ENCODE measurements at places on chromosomes 3 and 15.
A peak's percentile ranks its signal among the peaks of the same experiment; 100 is the strongest.

DNA sequence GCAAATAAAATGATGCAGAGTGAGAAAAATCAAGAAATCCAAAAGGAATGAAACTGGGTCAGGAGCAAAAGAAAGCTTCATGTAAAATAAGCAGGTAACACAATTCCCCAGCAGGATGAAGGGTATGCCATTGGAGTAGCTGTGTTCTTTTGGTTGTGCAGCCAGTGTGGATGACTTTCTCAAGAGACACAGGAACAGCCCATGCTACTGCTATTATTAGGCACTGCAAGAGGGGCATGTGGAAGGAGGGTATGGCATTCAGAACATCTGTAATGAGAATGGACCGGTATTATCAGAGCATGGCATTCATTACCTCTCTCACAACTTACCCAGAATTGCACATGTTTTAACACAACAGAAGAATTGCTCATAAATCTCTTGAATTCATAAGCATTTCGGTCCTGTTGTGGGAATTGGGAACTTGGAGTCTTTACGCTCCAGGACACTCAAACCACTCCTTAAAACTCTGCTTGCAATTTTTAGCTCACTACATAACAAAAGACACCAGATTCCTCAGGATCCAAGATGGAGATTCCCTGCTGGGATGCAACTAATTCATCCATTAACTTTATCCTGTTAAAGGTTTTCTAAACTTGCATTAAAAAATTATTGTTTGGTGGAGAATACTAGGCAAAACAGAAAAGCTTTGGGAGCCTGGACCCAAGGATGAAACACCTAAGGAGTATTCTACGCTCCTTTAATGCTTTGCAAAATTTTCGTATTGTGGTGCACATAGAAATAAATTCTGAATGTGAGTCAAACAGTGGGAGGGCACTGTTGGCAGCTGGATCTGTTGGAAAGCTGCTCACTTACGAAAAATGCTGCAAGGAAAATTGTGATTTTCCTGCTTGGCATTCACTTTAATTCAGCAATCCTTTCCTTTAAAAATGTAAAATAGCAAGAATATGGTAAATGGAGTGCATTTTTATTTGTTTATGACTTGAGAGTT is 34.6 kb upstream of the CDIN1 start:
- DNase-seq, result no peak

- peak; percentile 89 for DNase-seq
Observed at GRCh38 chr15:89132611-89133507, 44.6 kb downstream of the ABHD2 start.

- DNase-seq, result no peak
Observed at GRCh38 chr3:89042236-89042835, 65.1 kb upstream of the EPHA3 start.

GRCh38 chr3:170257145-170257544 is 34.9 kb downstream of the PRKCI start:
- DNase-seq, result no peak

- DNase-seq, result no peak
Observed at GRCh38 chr3:111820651-111821050, 38.4 kb upstream of the PHLDB2 start.

- no peak for DNase-seq
Observed at GRCh38 chr15:29888646-29889045, 66.4 kb upstream of the TJP1 start.

DNA sequence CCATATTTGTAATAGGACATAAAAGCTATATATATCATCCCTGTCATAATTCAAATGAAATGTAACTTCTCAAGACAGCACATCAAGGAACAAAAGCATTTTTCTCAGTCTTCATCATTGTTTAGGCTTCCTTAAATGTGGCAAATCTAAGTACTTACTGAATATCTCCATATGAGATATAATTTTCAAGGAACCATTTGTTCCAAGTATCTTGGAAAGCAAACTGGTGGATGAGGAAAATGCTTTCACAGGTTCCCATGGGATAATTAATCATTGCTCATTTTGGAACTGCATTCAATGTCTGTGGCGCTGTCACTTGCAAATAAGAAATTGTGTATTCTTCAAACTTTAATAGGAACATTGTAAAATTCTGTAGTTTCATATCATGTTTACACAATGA is 52.6 kb upstream of the ZNF385D start:
- DNase-seq, result no peak

DNA sequence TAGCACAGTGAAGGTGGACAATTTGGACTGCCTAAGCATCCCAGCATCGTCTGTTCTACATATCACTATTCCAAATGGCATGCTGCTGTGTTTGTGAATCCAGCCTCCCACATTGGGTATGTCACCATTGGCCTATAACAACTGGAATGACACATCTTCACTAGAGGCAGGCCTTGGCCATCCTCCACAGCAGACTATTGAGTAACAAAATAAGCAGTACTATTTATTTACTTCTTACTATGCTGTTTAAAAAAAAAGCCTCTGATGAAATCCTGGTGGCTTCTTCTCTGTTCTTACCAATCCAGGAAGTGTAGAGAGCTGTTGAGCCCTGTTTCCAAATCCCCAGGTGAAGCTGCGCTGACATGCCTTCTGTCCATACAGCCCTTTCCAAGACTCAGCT is 30.6 kb upstream of the CERS3 start:
- DNase-seq, result peak; percentile 82

GRCh38 chr3:156051651-156052050 is 68.7 kb upstream of the KCNAB1 start:
- DNase-seq, result no peak

DNA sequence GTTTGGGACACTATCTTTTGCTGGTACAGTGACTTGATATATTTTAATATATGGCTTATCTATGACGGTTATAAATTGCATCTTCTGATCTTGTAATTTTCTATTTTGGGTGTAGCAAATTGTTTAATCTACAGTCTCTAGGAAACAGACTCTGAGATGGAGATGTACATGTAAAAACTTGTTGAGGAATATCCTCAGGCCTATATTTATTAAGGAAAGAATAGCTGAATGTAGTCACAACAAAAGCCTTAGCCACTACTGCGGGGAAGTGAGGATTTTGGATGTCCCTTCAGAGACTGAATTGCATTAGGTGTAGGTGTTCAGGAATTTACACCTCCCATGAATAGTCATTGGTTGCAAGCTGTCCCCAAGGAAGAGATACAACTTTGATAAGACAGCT is 13.8 kb upstream of the OR5K3 start:
- no peak for DNase-seq

GRCh38 chr3:61903931-61904657 is 342.7 kb downstream of the PTPRG start:
- DNase-seq, result peak; percentile 2

DNA sequence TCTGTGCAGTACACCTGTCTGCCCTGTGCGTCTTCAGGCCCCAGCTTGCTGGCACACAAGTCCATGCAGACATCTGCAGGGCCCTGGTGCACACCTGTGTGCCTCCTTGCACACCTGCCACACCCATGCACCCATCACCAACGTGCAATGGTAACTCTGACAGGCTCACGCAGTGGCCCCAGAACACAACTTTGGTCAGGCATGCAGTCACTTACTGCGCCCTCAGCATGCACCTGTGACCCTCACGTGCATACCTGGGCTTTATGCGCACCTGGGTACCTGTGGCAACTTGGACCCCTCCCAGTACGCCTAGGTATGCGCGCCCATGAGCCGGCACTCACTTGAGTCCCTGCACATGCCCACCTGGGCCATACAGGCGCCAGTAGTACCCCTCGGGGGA is 1.7 kb downstream of the PLXND1 start:
- DNase-seq, result no peak

- no peak for DNase-seq
Observed at GRCh38 chr3:185351396-185351795, 11.5 kb upstream of the MAP3K13 start.

DNA sequence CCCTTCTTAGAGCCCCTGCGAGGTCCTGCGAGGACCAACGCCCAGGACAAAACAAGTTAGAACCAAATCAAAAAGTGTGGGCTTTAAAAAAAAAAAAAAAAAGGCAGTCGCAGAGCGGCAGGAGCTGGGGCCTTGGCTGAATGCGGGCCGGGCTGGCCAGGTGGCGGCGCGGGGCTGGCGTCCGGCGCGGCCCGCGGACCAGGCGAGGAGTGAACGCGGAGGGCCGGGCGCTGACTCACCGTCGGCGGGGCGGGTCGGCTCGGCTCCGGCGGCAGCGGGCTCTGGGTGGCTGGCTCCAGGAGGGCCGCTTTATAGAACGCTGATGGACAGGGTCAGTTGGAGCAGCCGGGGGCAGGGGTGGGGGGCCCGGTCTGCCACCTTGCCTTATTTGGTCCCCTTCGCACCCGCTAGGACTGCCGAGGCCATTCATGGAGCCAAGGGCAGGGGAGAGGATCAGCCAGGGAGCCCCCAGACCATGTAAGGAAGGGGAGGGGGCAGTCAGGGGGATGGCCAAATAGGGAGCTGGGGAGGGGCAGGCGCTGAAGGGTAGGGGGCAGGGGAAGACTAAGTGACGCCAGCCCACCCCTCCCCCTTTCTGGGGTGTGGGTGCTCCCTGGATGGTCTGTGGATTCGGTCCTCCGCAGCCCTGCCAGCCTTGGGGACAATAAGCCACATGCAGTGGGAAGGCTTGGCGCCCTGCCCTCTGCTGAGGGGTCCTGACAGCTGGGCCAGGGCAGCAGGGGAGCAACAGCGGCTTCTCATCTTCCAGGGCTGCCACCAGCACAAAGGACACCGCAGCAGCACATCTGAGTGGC is at the start of gene ACTC1:
TSS of gene ACTC1 (minus strand) at position 283 of the 815 bp plus-strand sequence. CDS start 741 bp downstream, outside the sequence.
- no peak for DNase-seq

- no peak for DNase-seq
Observed at GRCh38 chr15:92621972-92622533, 33.5 kb downstream of the FAM174B start.

- DNase-seq, result peak; percentile 38
Observed at GRCh38 chr3:12253516-12254343, 35.1 kb upstream of the PPARG start.

DNA sequence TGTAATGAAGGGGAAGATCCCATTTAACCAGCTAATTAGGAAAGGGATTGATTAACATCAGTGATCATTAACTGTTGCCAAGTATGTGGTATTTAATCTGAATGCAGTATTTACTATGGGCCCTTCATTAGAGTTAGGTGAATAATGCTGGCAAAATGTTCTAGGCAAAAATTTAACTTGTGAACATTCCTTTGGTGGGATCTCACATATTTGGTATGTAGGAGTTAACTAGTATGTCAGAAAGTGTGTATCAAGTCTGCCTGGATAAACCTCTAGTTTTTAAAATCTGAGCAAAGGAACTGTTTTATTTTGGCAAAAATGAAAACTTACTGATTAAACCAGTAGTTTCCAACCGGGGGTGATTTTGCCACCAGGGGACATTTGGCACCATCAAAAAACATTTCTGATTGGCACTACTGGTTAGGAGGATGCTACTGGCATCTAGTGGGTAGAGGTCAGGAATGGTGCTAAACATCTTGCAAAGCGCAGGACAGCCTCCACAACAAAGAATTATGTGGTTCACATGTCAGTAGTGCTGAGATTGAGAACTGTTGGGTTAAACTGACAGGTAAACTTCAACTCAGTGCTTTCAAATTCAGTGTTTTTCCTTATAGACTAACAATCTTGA is 22.5 kb downstream of the LRTM1 start:
- DNase-seq, result no peak

DNA sequence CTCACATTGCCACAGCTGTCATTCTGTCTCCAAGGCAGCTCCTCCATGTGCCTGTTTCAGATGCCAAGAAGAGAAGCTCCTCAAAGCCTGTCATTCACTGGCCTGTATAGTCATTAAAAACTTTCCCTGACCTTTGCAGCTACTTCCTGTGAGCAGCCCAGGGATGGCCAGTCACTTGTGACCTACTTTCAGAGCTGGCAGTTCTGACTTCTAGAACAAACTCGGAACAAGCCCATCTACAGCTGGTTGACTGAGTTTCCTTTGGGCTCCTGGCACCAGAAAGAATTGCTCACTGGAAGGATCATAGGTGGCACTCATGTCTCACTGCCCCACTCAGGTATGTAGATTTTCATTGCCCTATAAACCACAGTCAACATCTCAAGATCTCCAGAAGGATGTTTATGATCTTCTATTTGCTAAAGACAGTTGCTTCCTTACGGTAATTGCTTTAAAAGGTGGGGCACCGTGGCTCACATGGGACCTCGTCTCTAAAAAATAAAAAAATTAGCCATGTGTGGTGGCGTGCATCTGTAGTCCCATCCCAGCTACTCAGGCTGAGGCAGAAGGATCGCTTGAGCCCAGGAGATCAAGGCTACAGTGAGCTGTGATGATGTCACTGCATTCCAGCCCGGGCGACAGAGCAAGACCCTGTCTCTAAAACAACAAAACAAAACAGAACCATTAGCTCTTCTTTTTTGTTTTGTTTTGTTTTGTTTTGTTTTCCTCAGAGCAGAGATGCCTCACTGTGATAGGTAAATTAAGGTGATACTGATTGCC is 11.2 kb upstream of the ATP13A3 start:
- peak; percentile 81 for DNase-seq

DNA sequence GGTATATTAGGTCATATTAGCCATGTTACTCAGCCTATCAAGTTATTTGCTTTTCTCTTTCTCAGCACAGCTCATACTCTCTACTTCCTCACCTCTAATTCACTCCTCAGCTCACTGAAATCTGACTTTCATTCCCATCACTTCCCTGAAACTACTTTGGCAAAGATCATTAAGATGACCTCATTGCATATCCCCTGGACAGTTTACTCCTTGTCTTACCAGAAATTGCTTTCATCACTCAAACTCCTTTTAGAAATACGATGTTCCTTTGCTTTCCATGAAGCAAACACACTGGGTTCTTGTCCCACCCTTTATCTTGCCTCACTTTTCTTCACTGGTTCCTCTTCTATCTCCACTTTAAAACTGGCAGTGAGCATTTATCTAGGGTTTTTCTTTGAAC is 354.4 kb downstream of the TUSC7 start:
- DNase-seq, result peak; percentile 32

GRCh38 chr3:70000563-70001081 is 1.1 kb downstream of the SAMMSON start:
- DNase-seq, result no peak

DNA sequence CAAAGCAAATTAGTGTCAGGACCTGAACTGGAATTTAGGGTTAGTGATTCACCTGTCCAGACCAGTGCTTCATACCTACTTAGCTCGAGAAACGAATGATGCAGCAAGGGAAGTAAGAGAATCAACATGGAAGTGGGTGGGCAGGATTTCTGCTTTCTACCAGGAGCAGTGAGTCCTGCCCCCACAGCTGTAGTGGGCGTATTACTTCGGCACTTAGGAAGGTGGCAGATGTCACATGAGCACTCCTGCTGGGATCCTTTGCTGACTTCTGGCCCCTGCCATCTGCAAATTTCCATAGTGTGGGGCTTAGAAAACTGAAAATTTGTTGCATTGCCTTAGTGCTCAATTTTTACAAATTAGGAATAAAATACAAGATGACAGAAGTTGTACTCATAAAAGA is 31.2 kb downstream of the RYR3 start:
- peak; percentile 14 for DNase-seq

GRCh38 chr3:131925571-131925970 is 109.2 kb downstream of the CPNE4 start:
- DNase-seq, result no peak

DNA sequence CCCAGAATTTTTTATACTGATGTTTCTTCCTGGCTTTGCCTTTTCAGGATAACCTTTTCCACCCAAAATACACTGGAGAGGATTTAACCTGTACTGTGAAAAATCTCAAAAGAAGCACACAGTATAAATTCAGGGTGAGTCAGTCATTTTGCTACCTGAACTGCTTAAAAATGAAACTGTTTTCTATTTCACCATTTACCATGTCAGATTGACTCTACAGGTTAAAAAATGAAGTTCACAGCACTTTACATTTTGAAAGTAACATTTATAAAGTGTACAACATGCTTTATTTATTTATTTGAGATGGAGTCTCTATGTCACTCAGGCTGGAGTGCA is 115.2 kb downstream of the GHSR start:
- no peak for DNase-seq

Measured in suppressor macrophage (primary cell).